ENCODE measurements at places on chromosomes 1 and 21. TPM values are rescaled to one million over a fixed set of nuclear protein-coding genes. Genes with fewer than 3 reads are reported as not detected.

- no peak for DNase-seq
- H3K36me3 ChIP-seq, result no peaks in the 10 kb centered on the region
- H3K4me3 ChIP-seq, result no peak overlapping the region
- H3K27ac ChIP-seq, result no peak overlapping the region
Observed at GRCh38 chr1:69929308-69930057, 275.9 kb downstream of the LRRC40 start.

DNA sequence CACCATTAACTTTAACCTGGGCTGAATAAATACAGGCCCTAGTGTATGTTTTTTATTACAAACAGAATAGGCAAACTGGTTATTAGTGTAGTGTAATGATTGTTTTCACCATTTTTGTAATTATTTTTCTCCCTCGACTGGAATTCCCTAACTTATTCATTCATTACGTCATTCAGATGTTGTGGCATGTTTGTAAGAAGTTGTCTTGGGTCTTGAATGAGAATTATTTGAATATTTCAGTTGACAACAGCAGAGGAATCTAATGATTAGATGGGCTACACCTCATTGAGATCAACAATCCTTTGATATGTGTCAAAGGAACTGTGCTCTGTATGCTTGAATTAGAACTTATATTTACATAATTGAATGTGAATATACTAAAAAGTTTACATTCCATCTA, 12.8 kb downstream of the XCL1 start:
- no peak for DNase-seq
- H3K4me3 ChIP-seq, result no peak overlapping the region
- H3K4me1 ChIP-seq, result no peaks in the 10 kb centered on the region
- no peaks in the 10 kb centered on the region for H3K27me3 ChIP-seq
- peaks cover 3% of the 10 kb centered on the region for H3K36me3 ChIP-seq

DNA sequence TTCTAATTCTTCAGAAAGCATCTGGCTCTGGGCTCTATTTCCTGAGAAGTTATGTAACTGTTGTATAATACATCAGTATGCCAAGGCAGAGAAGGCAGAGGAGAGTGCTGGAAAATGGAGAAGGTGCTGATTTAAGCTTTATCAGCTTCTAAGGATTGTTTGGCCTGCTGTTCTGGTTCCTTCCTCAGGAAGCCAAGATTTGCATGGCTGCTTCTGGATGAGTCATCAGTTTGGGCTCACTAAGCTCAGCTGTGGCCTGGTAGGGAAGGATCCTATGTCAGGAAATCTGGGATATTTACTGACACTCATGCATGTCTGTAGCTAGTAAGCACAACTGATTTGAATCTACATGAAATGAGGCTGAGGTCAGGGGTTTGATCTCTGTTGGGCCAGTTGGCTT, 73.2 kb upstream of the ADGRL4 start:
- H3K36me3 ChIP-seq, result no peaks in the 10 kb centered on the region
- no peaks in the 10 kb centered on the region for H3K27me3 ChIP-seq
- no peaks in the 10 kb centered on the region for H3K4me1 ChIP-seq
- H3K4me3 ChIP-seq, result no peak overlapping the region

DNA sequence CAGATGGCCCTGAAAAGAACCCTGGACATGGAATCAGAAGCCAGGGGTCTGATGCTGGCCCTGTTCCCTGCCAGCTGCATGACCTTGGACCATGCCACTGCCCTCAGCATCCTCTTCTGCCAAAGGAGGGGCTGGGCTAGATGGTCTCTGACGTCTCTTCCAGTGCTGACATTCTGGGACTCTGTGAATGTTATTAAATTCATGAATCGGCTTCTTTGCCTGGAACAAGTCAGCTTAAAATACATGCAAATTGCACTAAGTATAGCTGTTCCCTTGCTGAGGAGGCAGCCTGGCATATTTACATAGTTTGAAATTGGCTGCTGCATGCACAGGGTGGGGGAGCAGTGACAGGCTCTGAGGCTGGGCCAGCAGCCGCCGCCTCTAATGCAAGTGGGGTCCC, 23.8 kb downstream of the KCNA2 start:
- H3K4me1 ChIP-seq, result no peaks in the 10 kb centered on the region
- DNase-seq, result no peak
- no peak overlapping the region for H3K4me3 ChIP-seq
- no peaks in the 10 kb centered on the region for H3K36me3 ChIP-seq

DNA sequence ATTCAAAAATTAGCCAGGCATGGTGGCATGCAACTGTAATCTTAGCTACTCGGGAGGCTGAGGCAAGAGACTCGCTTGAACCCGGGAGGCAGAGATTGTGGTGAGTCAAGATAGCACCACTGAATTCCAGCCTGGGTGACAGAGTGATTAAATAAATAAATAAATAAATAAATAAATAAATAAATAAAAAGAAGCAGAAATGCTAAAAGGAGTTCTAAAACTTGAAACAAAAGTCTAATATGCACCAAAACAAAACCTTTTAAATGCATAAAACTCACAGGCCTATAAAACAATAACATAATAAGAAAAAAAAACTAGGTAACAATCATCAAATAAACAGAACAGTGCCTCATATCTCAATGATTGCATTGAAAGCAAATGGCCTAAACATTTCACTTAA, 1458.9 kb downstream of the AMY1C start:
- H3K27ac ChIP-seq, result no peak overlapping the region
- no peaks in the 10 kb centered on the region for H3K4me1 ChIP-seq
- DNase-seq, result no peak
- H3K36me3 ChIP-seq, result no peaks in the 10 kb centered on the region
- H3K27me3 ChIP-seq, result no peaks in the 10 kb centered on the region
- H3K4me3 ChIP-seq, result no peak overlapping the region

GRCh38 chr1:189656628-189657530, 820.8 kb downstream of the BRINP3 start:
- no peaks in the 10 kb centered on the region for H3K4me1 ChIP-seq
- no peaks in the 10 kb centered on the region for H3K27me3 ChIP-seq
- no peak overlapping the region for H3K4me3 ChIP-seq
- no peak overlapping the region for H3K27ac ChIP-seq
- DNase-seq, result no peak

Gene MANEAL
- total RNA-seq, result 1.5 TPM

DNA sequence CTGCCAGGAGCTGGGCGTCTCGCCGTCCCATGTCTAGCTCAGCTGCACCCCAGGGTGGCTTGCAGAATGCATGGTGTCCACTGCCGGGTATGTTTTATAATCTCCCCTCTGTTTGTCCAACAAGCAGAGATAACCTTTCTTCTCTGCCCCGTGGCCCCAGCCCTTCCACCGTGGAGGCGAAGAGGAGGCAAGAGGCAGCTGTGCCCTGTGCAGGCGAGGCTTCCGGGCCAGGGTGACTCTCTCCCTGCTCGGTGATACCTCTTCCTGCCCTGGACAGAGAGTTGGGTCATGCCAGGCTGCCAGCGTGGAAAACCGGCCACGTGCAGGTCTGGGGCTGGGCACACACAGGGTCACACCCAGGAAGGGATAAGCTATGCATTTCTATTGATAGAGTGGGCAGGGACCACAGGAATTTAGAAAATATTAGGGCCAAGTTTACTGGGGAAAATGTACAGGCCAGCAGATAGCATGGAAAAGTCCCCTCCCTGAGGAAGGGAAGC, at the start of gene TFF2:
Gene TFF2, minus strand, starts transcription at position 68 of the 500 bp plus-strand sequence. Its CDS starts 37 bp downstream, at position 31.
- no peaks in the 10 kb centered on the region for H3K4me1 ChIP-seq
- H3K36me3 ChIP-seq, result peaks cover 3% of the 10 kb centered on the region
- no peaks in the 10 kb centered on the region for H3K27me3 ChIP-seq
- no peak within 1 kb of the TSS for H3K27ac ChIP-seq
- no peak within 1 kb of the TSS for H3K4me3 ChIP-seq

DNA sequence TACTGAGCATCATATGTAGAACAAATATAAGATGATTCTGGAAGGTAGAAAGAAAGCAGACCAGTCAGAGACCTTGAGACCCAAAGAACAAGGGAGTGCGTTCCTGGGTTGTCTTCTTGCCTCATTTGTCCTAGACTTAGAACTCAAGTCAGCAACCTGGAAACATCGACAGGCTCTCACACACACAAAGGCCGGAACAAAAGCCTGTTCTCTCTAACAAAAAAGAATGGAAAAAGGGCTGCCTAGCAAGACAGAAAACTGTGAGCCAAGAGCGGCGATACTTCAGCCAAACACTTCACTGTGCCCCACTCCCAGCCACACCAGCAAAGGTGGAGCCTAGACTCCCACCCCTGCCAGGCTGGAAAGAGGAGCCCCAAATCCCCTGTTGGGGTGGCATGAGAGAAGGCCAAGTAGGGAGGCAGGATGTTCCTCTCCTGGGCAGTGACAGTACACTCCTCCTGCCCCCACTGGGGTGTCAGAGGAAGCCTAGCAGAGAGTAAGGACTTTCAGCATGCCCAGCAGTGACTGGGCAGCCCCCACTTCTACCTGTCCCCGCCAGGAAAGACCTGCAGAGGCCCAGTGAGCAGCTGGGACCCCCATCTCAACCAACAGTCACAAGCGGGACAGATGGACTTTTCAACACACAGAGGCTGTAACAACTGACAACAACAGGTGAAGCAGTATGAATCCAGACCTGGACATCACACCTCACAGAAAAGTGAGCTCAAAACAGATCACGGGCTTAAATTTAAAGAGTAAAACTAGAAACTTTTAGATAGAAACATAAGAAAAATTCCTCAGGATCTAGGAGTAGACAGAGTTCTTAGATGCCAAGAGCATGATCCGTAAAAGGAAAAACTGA, 33.0 kb downstream of the MRAP start:
- peaks cover 7% of the 10 kb centered on the region for H3K4me1 ChIP-seq
- peaks cover 77% of the 10 kb centered on the region for H3K36me3 ChIP-seq
- DNase-seq, result no peak
- H3K27ac ChIP-seq, result no peak overlapping the region

DNA sequence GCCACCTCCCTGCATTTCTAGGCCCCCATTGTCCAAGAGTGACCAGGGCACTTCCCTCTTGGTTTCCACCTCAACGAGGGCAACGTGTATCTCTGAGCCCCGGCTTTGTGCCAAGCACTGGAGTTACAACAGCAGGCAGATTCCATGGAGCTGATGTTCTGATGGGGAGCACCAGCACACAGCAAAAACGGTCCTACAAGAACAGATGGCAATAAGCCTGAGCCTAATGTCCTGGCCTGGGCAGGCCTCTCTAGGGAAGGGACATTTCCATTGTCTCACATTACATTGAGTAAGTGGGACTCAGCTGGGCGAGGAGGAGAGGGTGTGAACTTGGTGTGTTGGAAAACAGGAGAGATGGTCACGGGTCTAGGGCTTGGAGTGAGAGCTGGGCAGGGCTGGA, 27.2 kb upstream of the NPPB start:
- no peaks in the 10 kb centered on the region for H3K4me1 ChIP-seq
- H3K27me3 ChIP-seq, result peaks cover 7% of the 10 kb centered on the region
- H3K36me3 ChIP-seq, result no peaks in the 10 kb centered on the region
- DNase-seq, result no peak
- H3K27ac ChIP-seq, result no peak overlapping the region
- H3K4me3 ChIP-seq, result no peak overlapping the region

DNA sequence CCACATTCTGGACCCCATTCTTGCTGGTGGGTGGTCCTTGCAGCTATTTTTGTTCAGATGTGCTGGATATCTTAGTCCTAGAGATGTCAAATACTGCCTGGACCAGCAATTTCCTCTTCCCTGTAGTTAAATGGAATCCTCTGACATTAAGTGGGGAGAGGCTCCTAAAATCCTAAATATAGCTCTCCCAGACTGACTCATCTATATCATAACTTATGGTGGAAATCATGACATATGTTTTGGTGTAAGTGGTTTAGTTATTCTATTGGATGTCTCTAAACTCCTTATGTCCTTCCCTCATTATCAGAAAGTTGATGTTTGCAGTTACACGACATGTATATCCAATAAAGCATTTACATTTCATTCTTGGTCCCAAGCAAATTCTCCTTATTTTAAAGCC, 73.1 kb downstream of the KCNJ6 start:
- no peak overlapping the region for H3K4me3 ChIP-seq
- no peaks in the 10 kb centered on the region for H3K27me3 ChIP-seq
- H3K4me1 ChIP-seq, result no peaks in the 10 kb centered on the region
- no peak for DNase-seq
- no peak overlapping the region for H3K27ac ChIP-seq
- H3K36me3 ChIP-seq, result no peaks in the 10 kb centered on the region

Gene TNFRSF8
- 2.6 TPM for total RNA-seq

Gene BROX
- 36.7 TPM for total RNA-seq

- peaks cover 4% of the 10 kb centered on the region for H3K36me3 ChIP-seq
- H3K27ac ChIP-seq, result no peak overlapping the region
- peaks cover 37% of the 10 kb centered on the region for H3K4me1 ChIP-seq
Observed at GRCh38 chr1:227739636-227740035, 4.4 kb downstream of the SNAP47 start.

DNA sequence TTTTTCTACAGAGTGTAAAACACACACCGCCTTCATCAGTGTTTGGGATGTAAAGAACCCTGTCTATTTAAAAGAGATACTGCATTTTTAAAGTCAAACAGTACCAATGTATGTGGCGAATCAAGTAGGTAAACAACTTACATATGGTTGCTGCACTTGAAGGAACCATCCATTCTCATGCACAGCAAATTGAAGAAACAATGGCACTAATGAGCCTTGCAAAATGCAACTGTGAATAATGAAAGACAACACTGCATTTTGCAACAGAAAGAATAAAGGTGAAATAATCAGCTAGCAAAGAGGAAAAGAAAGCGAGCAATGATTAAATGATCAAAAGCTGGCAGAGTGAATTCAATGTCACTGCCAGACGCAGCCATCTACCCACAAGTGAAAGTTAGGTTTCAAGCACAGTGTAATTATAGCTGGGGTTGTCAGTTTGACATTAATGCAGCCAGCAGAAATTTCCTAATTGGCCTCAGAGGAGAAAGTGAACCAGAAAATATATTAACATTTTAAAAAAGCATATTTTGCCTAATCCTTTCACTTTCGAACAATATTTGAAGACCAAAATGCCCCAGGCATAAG, 10.9 kb upstream of the BARHL2 start:
- H3K27ac ChIP-seq, result no peak overlapping the region
- H3K4me1 ChIP-seq, result peaks cover 44% of the 10 kb centered on the region
- peaks cover 100% of the 10 kb centered on the region for H3K27me3 ChIP-seq
- peaks cover 16% of the 10 kb centered on the region for H3K36me3 ChIP-seq
- DNase-seq, result no peak
- peak overlapping the region; percentile 42 for H3K4me3 ChIP-seq

Gene EXTL1
- not detected for total RNA-seq

- no peak overlapping the region for H3K27ac ChIP-seq
- peaks cover 11% of the 10 kb centered on the region for H3K36me3 ChIP-seq
- DNase-seq, result no peak
- no peak overlapping the region for H3K4me3 ChIP-seq
- H3K27me3 ChIP-seq, result no peaks in the 10 kb centered on the region
Observed at GRCh38 chr1:204575221-204576190, 59.3 kb downstream of the MDM4 start.
